Vagina (tissue), 2 donors: ENCODE measurements at places on chromosomes 4 and X.

DNA sequence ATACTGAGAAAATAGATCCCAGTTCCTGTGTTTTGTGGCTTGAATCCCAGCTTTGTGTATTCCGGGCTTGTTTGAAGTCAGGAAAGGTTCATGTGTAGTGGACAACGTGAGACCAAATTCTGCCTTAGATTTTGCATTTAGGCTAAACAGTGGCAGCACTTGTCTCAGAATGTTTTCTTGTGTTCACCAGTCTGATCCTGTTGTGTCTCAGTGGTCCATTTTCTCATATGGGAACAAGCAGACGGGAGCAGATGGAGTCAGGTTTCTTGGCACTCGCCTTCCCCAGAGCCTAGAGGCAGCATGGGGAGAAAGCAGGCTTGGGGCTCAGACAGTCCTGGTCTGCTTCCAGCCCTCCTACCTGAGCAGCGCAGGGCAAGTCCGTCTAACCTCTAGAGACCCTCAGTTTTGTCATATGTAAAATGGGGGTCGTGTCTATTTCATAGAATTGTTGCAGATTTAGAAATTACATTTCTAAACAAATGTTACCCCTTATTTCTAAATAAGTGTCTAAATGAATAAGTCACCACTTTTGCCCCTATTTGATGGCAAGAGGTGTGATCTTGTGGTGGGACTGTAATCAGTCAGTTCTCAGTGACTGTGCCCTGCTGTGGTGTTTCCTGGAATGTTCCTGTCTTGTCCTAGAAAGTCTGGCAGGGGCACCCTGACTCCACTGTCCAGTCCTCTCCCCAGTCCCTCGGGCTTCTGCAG, 28.3 kb upstream of the MSANTD1 start:
- no peak for DNase-seq

DNA sequence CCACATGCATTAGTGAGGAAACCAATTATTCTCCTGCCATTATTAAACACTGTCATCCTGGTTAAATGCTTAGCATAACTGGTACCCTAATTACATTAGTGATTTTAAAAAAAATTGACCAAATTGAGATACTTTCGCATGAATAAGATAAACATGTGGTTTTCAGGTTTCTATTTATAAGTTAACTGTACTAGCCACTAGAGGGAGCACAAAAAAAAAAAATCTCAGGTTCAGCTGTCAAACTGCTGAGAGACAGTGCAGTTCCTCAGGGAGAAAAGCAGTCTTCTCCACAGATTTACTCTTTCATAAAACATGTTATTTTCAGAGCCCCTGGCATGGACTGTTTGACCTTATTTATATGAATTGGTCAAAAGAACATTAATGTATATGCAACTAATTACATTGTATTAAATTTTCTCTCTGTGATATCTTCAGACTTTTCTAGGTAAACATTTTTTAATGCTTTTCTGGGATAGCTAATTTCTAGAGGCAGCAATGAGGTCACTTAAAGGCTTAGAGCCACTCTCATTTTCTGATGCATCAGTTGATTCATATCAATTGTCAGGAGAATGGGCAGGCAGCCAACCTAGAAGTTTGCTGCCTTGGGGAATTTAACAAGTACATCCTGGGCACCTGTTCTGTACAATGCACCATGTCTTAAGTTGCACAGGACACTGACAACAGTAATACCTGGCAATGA, 167.5 kb downstream of the CDS1 start:
- no peak for DNase-seq

DNA sequence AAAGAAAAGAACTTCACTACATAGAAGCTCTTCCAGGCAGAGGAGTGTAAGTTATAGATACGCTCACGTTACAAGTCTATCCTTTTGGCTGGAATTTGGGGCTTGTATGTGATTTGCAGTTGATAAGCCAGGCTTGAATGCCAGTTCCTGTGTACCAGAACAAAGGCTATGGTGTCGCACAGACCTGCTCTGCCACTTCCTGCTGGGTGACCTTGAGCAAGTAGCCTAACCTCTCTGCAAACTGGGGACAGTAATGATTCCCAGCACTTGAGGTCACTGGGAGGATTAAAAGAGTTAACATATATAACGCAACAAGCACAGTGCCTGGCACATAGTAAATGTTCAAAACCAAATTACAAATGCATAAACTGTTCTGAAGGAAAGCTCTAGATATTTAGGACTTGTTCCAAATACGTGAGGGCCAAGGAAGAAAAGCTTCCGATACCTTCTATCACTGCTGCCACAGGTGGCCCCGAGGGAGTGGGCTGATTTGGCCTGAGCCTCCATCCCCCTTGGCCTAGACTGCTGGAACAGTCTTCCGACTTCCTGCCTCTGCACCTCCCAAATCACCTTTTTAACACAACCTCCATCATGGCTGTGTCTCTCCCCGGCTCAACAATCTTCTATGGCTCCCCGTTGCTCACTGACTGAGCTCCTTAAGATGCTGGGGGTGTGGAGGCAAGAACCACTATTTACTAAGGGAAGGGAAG, 1.3 kb upstream of the SOWAHD start:
- DNase-seq = no peak

DNA sequence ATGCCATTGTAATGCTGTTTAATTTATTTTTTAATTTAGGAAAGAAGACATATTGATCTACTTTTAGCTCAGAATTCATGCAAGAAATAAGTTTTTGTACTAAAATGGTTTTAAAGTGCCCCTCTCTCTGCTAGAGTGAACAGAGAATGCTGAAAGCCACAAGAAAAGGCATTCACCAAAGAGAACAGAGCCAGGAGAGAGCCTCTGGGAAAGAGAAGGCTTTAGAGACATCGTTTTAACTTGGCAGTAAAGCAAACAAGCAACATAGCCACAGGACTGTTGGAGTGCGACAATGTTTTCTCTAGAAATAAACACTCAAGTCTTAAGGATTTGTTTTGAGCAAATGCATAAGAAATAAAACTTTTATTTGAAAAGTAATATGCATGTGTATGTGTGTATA, 484.1 kb upstream of the CPEB2 start:
- no peak for DNase-seq

DNA sequence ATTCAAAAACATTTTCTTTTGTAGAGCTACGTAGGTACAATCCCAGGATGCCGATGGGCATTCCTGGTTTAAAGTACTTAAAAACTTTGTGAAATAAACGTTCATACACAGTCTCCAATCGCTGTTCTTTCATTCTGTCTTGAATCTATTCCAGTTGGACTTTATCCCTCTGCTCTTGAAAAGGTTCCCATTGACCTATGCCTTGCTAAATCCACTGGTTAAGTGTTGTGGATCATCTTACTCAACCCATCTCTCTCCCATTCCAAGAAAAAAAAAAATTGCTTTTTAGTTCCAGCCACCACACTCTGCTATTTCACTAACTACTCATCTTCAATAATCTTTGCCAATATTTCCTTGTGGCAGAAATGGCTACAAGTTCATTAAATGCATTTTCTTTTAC, 542.3 kb upstream of the GRIA3 start:
- no peak for DNase-seq

DNA sequence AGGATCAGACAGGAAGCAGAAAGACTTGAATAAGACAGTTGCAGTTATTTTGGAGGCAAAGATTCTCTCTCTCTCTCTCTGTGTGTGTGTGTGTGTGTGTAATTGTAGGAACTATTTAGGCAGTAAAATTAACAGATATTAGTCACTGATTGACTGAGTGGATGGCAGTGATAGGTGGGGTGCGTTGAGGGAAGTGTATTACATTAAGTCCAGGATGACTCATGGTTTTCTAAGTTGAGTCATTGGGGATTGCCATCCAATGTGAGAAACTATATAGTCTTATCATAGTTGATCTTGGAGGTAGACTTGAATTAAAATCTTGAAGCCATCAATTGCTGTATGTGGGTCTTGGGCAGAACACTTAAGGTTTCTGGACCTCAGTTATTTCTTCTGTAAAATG, 75.4 kb downstream of the AR start:
- DNase-seq = no peak

DNA sequence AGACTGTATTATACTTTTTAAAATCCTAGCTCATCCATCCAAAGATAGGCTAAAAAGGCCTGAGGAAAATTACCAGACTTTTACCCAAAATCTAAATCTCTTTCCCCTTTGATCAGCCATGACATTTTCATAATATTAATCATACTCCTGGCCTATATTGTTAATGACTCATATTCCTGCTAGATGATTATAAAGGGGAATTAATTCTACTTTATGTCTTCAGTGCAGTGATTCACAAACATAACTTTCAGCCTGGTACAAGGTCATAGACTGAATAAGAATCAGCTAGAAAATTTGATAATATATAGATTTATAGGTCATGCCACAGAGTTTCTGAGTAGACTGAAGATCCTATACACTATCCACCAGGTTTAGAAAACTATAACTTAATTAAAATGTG, 1905.4 kb downstream of the C4orf33 start:
- no peak for DNase-seq

DNA sequence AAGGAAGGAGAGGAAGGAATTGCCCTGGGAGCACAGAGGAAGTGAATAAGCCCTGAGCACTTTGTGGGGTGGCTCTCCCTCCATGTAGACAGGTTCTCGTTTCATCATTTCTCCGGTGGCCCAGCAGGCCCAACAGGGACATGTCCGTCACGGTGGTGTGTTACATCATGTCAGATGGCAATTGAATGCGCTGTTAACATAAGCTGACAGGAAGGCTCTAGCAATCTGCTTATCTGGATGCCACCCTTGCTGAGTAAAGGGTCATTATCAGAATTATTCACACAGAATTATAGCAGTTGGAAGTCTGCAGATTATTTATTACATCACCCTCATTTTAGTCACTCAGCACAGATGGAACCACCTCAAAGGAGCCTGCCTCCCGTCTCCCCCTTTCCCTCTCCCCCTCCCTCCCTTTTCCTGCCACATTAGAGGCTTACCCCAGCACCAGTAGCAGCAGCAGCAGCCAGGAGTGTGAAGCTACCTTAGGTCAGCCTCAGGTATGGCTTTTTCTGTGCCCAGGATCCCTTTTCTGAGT, 124.3 kb upstream of the TRIM2 start:
- peak; percentile 54 for DNase-seq

- DNase-seq = no peak
These were observed 55.5 kb downstream of the BMPR1B start for GRCh38 chr4:94813221-94813620.

DNA sequence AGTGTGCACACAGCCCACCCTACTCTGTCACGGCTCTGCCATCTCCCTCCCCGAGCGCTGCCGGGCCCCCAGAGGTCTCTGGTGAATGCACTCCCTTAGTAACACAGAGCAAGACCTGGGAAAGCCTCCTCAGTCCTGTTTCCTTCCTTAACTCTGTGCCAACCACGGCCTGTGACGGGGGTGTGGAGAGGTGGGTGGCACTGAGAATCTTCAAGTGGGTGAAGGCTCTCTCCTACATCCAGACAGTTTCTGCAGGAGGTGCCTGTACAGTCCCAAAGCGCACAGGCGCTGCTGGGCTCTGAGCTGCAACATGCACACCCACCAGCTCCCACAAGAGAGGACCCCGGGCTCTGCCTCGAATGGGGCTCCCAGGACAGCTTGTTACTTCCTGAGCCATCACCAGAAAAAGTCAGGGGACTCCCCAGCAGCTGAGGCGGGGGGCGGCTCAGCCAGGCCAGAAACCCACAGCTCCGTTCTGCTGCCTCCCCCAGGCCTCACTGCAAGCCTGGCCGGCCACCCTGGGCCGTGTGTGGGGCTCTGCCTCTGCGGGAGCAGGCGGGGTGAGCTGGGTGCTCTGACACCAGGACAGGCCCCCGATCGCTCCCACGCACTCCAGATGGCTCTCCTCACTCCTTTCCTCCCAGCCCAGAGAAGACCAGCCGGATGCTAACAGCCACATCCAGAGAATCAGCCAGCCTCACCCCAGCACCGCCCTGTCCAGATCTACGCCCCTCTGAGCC, 29.7 kb downstream of the FAM53A start:
- DNase-seq = no peak

DNA sequence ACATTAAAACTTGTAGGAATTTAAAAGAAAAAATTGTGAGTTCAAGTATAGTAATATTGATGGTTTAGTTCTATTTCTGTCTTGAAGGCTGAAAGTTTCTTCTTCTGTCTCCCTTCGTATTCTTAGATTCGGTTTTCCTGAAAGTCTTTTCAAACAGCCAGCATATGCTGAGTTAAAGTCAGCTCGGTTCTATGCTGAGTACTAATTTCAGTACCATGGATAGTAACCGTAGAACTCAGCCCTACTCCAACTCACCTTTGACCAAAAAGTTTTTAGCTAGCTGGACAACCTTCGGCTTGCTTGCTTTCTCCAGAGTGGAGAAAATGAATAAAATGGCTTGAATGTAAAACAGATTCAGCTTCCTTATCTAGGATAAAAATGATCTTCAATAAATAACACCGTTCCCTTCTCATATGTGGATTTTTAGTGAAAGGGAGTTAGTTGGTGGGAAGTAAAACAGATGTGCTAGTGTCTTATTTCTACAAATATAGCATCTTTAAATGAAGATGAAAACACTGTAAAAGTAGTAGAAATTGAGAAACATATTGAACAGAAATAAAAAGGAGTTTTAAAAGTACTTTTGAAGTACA, 5.2 kb downstream of the POU4F2 start:
- no peak for DNase-seq

DNA sequence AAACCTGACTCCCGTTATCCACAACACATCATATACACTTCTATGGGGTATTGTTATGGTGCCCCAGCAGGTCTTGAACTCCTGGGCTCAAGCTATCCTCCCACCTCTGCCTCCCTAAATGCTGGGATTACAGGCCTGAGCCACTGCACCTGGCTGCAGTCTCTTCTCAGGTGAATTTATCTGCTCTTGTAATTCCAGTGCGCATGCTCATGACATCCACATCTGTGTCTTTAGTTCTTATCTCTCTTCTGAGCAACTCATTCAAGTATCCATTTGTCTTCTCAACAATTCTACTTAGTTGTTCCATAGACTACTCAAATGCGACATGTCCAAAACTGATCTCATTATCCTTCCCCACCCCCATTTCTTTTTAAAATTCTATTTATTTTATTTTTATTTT, 20.5 kb upstream of the MID2 start:
- DNase-seq = no peak

- DNase-seq = no peak
These were observed 21.6 kb upstream of the FGG start for GRCh38 chr4:154634058-154634457.
